Prostate gland (tissue), 2 donors: ENCODE measurements at places on chromosomes 3 and 15. TPM values are rescaled to one million over a fixed set of nuclear protein-coding genes. Genes with fewer than 3 reads are reported as not detected.

Gene PYGO1
- 12.3 TPM for total RNA-seq

Gene ASB14
- not detected for total RNA-seq

Gene STRA6
- 0.77 TPM for total RNA-seq

Gene ZNF660
- 2.9 TPM for total RNA-seq

Gene BCHE
- total RNA-seq, result 1.8 TPM

Gene SLC9C1
- total RNA-seq, result 0.91 TPM

Gene STRIT1
- total RNA-seq, result not detected

Gene STARD5
- 19.6 TPM for total RNA-seq

Gene TRIM42
- not detected for total RNA-seq

Gene TMC3
- 0.14 TPM for total RNA-seq

Gene IL17RB
- total RNA-seq, result 14.3 TPM

Gene CAMP
- 2.4 TPM for total RNA-seq

Gene NAA80
- total RNA-seq, result 28.0 TPM

Gene LOXL1
- 22.5 TPM for total RNA-seq

Gene GOLGA8K
- total RNA-seq, result 5.2 TPM

Gene ALG1L2
- not detected for total RNA-seq

Gene MDFIC2
- total RNA-seq, result not detected

Gene B2M
- total RNA-seq, result 2,014 TPM

Gene HTR3E
- total RNA-seq, result not detected

Gene CYP8B1
- not detected for total RNA-seq
